ENCODE measurements at places on chromosomes 6 and 20. TPM values are rescaled to one million over a fixed set of nuclear protein-coding genes. Genes with fewer than 3 reads are reported as not detected.

Gene OXT
- total RNA-seq = 0.46 TPM

Gene HIVEP1
- 15.2 TPM for total RNA-seq

Gene TREML1
- 1.1 TPM for total RNA-seq

Gene KHDRBS2
- 1.2 TPM for total RNA-seq

Gene ALDH5A1
- 20.7 TPM for total RNA-seq

Gene CDC25B
- 38.9 TPM for total RNA-seq

Gene CALHM6
- total RNA-seq = 4.8 TPM

DNA sequence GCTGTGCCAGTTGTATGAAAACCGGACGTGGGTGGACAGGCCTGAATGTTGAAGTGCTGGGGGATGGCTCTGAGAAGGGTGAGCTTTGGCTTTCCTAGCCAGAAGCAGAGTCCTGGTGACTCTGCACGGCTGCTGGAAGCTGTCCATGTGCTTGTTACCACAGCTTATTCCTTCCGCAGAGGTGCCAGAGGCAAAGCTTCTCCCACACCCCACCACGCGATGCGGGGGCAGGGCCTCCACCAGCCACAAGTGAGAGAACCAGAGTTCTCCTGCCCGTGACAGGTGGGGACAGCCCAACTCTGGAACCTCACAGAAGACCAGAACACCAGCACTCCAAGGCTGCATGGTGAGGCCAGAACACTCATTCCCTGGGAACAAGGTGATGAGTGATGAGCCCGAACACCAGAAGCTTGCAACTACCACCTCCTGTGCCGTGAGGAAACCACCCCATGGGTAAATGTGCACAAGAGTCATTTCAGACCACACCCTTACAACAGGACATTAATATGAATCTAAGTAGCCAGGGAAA is 36.7 kb downstream of the JAG1 start:
- no peak for DNase-seq

DNA sequence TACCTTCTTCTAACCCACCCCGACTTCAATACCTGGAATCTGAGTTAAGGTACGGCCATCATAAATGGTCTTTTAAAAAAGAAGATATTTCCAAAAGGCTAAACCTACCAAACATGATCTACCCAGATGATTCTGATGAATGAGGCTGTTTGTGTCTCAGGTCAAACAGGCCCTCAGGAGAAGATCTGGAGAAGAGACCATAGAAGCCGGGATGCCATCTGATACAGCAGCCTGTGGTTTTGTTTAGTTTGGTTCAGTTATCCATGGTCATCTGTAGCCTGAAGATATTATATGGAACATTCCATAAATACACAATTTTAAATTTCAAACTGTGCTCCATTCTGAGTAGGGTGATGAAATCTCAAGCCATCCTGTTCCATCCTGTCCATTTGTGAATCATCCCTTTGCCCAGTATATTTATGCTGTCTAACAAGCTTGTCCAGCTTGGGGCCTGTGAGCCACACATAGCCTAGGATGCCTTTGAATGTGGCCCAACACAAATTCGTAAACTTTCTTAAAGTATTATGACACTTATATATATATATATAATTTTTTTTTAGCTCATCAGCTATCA is 4.0 kb upstream of the CAP2 start:
- DNase-seq = no peak

GRCh38 chr6:14408446-14408845 is 290.9 kb downstream of the CD83 start:
- DNase-seq = no peak

- DNase-seq = no peak
Observed at GRCh38 chr6:43708860-43709653, 21.5 kb upstream of the MRPS18A start.

GRCh38 chr20:41118632-41119031 is 18.7 kb upstream of the PLCG1 start:
- no peak for DNase-seq

DNA sequence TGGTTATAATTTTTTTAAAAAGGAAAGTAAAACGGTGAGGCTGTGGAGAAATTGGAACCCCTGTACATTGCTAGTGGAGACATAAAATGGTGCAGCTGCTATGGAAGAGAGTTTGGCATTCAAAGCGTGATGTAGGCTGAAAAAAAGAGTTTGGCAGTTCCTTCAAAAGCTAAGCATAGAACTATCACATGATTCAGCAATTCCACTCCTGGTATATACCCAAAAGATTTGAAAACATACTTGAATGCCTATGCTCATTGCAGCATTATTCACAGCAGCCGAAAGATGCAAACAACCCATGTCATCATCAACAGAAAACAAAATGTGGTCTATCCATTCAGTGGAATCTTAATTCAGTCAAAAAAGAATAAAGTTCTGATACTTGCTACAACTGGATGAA is 4.5 kb upstream of the SGK2 start:
- DNase-seq = no peak

DNA sequence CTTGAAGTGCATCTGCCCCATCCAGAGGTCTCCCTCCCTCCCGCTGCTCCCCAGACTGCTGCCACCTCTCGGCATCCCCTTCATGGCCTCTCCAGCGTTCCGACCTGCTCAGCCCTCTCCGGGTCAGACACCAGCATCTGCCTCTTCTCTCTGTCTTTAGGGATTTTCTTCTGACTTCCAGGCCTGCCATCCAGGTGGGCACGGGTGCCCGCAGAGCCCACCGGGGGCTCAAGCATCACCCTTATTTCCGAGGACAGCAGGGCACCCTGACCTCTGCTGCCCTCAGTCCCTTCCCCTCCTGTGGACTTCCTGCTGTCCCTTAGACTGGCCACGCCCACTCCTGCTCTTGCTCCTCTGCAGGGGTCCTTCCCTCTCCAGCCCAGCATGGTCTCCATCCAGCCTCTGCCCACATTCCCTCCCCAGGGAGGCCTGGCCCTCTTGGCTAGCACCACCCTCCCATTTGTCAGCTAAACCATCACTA is 3.3 kb downstream of the NPEPL1 start:
- no peak for DNase-seq

DNA sequence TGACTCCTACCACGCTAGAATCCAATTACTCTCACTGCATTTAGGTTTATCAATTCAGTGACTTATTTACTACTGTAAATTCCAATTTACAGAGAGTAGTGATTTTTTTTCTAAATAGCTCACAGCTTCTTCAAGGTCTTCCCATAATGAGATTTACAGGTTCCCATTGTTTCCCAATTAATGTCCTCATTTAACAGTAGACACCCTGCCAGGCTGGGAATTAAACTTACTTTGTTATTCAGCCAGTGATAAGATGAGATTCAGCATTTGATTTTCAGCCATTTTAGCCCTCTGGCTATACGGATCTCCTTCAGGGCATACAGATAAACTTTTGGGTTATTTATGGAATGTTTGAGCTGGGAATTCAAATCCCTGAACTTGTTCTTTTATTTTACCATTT is 582.9 kb upstream of the EYS start:
- no peak for DNase-seq

Gene ARG1
- 0.89 TPM for total RNA-seq

GRCh38 chr6:169972736-169973135 is 221.3 kb downstream of the ERMARD start:
- DNase-seq = no peak

Data from mucosa of gallbladder (tissue), 1 donor.